Spinal cord (tissue), 10 donors: ENCODE measurements at places on chromosomes 2 and 18.

DNA sequence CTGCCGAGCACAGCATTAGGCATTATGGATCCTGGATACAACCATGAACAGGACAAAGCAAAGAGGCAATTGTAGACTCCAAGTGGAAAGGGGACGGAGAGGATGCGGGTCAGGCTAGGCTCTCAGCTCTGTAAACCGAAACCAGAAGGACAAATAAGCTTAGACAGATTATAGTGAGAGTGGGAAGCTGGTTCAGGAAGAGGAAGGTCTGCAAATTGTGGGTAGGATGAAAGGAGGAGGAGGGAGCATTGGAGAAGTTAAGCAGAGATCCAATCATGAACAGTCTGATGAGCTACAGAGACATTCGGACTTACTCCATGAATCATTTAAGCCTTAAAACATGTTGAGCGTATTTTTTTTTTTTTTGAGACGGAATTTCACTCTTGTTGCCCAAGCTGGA lies 3.0 kb downstream of the MSH6 start:
- no peak for DNase-seq

GRCh38 chr2:175161-175786 lies 88.6 kb downstream of the SH3YL1 start:
- no peak for DNase-seq

DNA sequence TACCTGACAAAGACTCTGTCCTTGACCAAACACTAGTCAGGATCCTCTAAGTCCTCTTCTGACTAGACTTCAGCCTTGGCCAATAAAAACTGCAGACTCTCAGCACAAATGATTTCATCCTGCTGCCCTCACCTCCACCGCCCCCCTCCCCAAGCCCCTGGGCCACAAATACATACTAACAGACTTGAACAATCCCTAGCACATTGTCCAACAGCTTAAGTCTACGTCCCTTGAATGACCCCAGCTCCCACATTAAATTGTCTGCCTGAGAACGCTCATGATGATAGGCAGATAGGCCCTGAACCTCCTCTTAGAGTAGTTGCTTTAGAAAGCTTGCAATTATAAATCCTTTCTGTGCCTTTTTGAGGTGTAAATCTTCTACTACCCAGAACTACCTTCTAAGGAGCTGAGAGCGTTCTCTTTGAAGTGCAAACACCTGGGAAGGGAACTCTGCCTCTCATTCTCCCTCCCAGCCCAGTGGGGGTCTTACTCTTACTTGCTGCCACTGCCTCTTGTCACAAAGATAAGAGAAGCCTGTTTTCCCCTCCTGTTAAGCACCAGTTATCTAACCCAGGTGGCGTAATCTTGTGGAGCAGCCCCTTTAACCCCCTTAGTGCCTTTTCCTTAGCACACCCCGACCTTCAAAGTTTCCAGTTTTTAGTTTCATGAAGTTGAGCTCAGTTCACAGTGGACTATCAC lies 1225.6 kb downstream of the LRP1B start:
- no peak for DNase-seq

- no peak for DNase-seq
These were observed 76.3 kb upstream of the WDSUB1 start for GRCh38 chr2:159362816-159363251.

- no peak for DNase-seq
These were observed 357.6 kb upstream of the KLHL29 start for GRCh38 chr2:23027396-23027795.

- DNase-seq, result peak; percentile 66
These were observed 20.4 kb upstream of the FSHR start for GRCh38 chr2:49174750-49175149.

GRCh38 chr2:46012618-46013240 lies 284.5 kb upstream of the EPAS1 start:
- no peak for DNase-seq

GRCh38 chr2:8133363-8133762 lies 548.5 kb upstream of the ID2 start:
- no peak for DNase-seq

DNA sequence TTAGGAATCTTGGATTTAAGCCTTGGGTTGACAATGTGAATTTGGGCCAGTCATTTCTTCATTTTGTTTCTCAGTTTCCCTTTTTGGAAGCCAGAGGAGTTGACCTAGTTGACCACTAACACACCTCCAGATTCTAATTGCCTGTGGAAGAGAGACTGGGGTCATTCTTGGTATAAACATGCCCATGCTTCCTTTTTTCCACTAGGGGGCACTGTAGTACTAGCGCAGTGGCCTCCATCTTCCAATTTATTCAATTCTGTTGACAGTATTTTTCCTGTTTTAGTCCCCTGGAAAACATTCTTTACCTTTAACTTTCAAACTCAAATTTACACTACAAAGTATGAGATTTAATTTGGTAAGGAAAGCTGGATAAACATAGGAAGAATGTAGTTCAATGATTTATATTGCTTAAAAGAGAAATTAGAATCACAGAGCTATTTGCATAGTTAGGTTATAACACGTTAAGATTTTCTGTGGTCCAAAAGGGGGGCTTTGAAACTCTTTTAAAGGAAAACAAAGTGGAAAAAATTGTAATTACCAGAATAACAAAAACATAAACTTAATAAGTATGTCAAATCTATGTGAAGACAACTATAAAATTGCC lies 57.5 kb upstream of the AGPS start:
- no peak for DNase-seq

GRCh38 chr2:55111570-55112228 lies 61.4 kb upstream of the RTN4 start:
- no peak for DNase-seq

DNA sequence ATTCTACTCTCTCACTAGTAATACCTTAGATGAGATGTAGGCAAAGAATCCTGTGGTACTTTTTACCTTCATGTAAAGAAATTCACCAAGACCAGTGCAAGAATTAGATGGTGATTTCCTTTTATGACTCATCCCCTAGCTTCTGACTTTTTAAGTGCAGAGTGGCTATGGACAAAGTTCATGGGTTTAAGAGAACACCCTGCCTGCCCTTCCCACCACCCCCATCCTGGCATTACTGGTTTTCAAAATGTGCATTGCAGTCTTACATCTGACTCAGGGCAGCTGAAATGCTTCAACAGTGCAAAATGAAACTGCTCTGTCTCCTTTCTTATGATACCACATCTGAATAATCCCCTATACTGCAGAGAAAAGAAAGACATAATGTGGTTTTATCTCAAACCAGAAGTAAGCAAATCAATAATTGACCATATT lies 22.6 kb downstream of the MAIP1 start:
- DNase-seq, result no peak

DNA sequence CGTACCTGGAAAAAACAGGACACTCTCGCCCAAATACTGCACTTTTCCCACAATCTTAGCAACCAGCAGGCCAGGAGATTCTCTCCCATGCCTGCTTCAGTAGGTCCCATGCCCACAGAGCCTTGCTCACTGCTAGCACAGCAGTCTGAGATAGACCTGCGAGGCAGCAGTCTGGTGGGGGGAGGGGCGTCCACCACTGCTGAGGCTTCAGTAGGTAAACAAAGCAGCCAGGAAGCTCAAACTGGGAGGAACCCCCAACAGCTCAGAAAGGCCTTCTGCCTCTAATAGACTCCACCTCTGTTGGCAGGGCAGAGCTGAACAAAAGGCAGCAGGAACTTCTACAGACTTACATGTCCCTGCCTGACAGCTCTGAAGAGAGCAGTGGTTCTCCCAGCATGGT lies 1202.8 kb upstream of the ACVR2A start:
- DNase-seq, result no peak
